ENCODE measurements at places on chromosomes 6 and 20. TPM values are rescaled to one million over a fixed set of nuclear protein-coding genes. Genes with fewer than 3 reads are reported as not detected.

The GJA10 gene
- not detected for total RNA-seq

The EDN1 gene
- total RNA-seq: 2.3 TPM

GRCh38 chr6:81934936-81935335, 182.5 kb upstream of the TENT5A start:
- DNase-seq: no peak

DNA sequence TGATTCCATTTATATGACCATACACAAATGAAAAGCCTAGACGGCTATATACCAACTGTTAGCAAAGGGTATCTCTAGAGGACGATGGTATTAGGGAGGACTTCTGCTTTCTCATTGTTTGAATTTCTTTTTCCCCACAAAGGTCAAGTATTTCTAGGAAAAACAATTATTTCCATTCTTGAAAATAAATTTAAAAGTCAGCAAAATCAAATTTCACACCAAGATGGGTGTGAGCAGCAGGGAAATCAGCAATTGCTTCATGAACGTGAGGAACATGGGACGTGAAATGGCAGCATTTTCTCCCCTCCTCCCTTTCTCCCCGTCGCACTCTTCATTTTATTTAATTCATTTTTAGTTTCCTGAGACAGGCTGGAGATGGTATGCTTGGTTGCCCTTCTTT, 5.2 kb upstream of the ZFAND3 start:
- DNase-seq: no peak

- DNase-seq: peak; percentile 35
These were observed 622 bp downstream of the SS18L1 start for GRCh38 chr20:62143957-62144825.

Measured in HT1080 (cell line).